Stimulated activated CD4-positive, alpha-beta T cell treated with anti-CD3 and anti-CD28 coated beads, Interleukin-1b, Interleukin-23, amount 100 ng/mL, for 1 hour (primary cell): ENCODE measurements at places on chromosomes 13 and 19.
A peak's percentile ranks its signal among the peaks of the same experiment; 100 is the strongest.

GRCh38 chr19:3304871-3305423, 61.4 kb upstream of the NFIC start:
- DNase-seq, result peak; percentile 26

- no peak for DNase-seq
These were observed 4.4 kb downstream of the KLF5 start for GRCh38 chr13:73063166-73063565.

GRCh38 chr13:83731113-83731512, 151.2 kb downstream of the SLITRK1 start:
- DNase-seq, result no peak

GRCh38 chr13:95087746-95088305, 213.4 kb downstream of the ABCC4 start:
- no peak for DNase-seq

GRCh38 chr19:55256562-55257460, 2.0 kb downstream of the PPP6R1 start:
- DNase-seq, result no peak

- DNase-seq, result no peak
These were observed 105.5 kb downstream of the SHISA2 start for GRCh38 chr13:25946321-25946720.

- DNase-seq, result no peak
These were observed 1.7 kb downstream of the IRS2 start for GRCh38 chr13:109784590-109785140.

DNA sequence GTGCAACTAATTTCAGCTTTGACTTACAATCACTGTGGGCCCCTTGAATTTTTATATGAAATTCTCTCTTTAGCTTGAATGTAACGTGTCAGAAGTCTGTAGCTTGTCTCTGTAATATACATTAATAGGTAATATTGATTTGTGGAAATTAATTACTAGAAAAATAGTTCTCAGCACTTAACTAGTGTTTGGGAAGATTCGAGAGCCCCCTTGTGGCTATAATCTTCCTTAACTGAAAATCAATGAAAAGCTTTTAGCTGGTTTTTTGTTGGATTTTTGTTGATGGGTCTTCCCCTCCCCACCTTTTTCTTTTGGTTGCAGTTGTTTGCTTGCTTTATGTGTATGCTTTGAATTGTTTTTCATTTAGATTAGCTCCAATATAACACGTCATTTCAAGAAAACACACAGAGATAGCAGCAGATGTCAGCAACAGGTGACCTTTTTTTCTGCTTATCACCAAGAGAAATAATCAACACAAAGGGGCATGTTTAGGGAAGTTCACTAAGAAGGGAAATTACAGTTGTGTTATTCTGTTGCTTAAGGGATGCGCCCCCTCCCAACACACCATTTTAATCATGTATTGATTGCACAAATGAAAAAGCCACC, 176.8 kb downstream of the OXGR1 start:
- DNase-seq, result no peak

DNA sequence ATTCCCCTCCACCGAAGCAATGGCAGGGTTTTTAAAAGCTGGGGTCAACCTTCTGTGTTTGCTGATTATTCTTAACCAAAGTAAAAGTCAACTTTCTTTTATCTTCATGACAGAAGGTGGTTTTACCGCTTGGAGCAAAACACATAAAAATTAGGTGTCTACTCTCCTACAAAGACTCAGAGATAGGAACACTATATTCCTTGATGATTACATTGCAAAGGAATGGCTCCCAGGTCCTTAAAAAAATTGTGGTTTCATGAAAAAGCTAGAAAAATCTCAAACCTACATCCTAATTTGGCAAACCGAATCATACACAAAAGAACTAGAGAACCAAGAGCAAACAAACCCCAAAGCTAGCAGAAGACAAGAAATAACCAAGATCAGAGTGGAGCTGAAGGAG, 760.4 kb upstream of the PCDH20 start:
- DNase-seq, result no peak

GRCh38 chr19:34269081-34269480, 14.7 kb downstream of the GARRE1 start:
- DNase-seq, result no peak

DNA sequence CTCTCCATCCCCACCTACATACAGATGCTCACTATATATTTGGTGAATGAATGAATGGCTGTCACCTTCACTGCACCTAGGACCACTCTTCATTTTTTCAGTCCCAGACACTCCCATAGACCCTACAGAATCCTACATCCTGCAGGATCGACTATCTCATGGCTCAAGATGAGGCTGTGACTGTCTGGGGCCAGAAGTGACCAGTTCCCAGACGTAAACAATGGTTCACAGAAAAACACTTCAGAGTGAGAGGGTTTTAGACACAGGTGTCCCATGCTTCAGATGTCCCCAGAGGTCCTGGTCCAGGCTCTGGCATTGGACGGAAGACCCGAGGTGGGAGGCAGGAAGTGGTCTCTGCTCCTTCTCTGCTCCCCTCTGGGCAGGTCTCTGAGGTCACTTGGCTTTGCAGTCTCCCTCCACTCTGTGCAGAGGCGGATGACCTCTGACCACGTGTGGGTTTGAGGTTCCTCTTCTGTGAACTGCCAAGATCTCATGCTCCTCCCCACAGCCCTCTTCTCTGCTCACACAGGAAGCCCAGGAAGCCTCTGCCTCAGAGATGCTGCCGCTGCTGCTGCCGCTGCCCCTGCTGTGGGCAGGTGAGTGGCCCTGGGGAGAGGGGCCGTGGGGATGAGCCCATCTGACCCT, 24.9 kb downstream of the SIGLEC7 start:
- DNase-seq, result no peak

DNA sequence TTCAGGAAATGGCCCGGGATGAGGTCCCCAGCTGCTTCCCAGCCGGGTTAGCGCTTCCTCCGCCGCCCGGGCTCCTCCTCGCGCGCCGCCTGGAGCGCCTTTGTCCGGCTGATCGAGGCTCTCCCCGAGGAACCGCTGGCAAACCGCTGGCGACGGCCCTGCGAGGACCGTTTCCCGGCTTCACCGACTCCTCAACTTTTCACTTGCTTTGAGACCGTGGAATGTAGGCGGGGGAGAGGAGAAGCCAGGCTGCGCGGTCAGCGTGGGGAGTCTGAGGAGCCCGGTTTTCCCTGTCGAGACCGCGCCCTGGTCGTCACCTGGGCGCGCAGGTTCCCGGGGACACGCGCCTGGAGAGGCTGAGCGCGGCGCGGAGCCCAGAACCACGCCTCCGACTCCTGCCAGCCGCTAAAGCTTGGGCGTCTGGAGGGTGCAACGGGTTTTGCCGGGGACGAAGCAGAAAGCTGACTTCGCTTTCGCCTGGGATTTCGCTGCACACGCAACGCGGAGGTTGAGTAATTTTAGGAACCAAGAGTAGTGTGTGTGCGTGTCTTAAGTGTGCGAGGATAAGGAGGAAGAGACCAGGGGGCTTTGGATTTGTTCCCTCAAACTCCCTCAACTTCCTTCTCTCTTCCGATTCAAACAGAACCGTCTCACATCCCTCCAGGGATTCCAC, 7.3 kb upstream of the DGKH start:
- DNase-seq, result peak; percentile 21

DNA sequence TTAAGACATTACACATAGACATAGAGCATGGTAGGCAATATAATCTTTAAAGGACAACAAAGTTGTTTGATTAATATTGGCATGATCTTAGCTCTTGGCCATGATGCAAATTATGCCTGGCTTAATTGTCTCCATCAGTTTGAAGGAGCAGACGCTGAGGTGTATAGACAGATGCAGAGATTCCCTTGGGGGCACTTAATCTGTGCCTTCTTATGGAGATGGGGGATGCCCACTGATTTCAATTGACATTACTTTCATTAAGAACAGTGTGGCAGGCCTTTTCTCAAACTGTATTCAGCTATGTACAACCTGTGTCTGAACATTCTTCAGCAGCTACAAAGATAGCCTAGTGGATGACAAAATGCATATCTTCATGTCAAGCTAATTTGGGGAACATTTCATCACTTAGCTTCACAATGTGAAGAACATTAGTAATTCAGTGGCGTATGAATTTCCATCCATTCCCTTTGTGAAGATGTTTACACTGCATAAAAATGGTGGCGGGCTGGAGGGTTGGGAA, 85.3 kb upstream of the MYCBP2 start:
- DNase-seq, result no peak

DNA sequence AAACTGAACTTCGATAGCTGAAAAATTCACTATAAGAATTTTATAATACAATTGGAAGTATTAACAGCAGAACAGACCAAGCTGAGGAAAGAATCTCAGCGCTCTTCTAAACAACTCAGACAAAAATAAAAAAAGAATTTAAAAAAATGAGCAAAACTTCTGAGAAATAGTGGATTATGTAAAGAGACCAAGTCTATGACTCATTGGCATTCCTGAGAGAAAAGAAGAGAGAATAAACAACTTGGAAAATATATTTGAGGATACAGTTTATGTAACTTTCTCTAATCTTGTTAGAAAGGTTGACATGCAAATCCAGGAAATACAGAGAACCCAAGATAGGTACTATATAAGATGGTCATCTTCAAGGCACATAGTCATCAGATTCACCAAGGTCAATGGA, 25.4 kb downstream of the SLC25A15 start:
- DNase-seq, result no peak

DNA sequence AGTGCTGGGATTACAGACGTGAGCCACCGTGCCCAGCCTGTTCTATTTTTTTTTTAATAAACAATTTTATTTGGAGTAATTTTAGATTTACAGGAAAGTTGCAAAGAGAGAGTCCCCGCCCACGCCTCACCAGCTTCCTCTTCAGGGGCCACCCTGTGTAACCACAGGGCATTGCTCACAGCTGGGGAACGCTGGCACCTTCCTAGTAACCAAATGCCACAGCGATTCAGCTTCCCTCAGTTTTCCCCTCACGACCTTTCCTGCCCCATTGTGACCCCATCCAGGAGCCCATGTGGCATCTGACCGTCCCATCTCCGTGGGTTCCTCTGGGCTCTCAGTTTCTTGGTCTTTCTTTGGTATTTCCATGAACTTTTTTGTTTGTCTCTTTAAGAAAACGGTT, 83.9 kb downstream of the GNG7 start:
- peak; percentile 72 for DNase-seq

DNA sequence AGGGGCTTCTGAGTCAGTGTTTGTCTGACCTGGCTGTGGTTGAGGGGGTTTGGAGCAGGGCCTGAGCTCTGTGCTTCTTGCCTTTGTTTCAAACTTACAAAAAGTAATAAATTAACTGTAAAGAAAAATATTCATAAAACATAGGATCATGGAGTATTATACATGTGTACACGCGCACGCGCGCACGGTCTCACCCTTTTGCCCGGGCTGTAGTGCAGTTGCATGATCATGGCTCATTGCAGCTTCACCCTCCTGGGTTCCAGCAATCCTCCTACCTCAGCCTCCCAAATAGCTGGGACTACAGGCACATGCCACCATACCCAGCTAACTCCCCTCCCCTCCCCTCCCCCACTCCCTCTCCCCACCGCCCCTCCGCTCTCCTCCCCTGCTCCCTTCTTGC, 23.5 kb downstream of the TDRD12 start:
- DNase-seq, result no peak

DNA sequence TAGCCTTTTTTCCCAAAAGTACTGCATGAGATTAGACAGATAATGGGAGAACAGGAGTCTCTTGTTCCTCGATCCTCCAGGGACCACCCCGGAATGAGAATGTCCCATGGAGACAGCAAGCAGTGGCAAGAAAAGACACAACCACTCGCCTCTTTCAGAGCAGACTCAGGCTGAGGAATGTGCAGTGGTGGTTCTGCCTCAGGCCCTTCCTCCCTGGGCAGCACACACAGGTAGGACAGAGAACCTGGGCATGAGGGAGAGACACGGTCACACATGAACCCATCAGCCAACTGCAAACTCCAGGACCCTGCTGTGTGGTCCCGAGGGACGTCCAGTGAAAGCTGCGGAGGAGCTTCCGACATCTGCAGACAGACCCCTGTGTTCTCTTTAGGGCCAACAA, 31.0 kb downstream of the CRYL1 start:
- no peak for DNase-seq

DNA sequence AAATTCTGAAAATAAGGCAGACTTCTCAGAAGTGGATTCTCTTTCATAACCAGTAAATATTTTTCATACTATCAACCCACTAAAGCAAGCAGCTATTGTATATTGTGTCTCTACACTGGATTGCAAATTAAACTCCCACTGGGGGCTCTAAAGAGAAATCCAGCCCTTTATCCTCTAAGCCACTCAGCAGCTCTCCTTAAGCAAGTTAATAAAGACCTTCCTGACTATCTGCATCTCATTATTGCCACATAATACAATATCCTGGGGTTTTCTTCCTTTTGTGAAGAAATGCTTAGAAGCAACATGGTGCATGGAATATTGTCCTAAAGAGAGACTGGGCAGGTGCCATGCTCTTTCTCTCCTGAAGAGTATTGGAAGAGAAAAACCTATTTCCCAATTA, 521.3 kb downstream of the MYO16 start:
- no peak for DNase-seq

- no peak for DNase-seq
These were observed 3.7 kb downstream of the REXO1 start for GRCh38 chr19:1844513-1845124.

DNA sequence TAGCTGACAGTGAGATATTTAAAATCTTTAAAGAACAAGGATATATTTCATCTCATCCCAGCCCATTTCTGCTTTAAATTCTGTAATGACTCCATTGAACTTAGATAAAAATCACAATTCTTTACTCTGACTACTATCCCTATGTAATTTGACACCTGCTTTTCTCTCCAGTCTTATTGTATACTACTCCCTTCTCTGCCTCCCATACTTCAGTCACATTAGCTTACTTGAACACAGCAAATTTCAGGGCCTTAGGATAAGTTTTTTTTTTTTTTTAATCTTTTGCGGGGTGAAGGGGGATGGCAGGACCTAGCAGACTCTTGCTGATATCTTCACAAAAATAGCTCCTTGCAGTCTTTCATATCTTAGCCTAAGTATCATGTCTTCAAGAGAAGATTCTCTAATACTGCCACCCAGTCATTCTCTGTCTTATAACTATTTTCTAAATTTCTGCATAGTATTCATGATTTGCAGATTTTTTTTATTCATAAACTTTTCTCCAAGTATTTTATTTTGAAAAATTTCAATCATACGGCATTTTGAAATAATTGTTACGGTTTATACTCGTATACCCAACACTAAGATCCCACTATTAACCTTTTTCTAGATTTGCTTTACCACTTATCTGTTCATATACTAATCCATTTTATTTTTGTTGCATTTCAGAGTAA, 151.4 kb downstream of the PCCA start:
- no peak for DNase-seq

GRCh38 chr13:91280801-91281200, 66.7 kb upstream of the MIR17HG start:
- no peak for DNase-seq

DNA sequence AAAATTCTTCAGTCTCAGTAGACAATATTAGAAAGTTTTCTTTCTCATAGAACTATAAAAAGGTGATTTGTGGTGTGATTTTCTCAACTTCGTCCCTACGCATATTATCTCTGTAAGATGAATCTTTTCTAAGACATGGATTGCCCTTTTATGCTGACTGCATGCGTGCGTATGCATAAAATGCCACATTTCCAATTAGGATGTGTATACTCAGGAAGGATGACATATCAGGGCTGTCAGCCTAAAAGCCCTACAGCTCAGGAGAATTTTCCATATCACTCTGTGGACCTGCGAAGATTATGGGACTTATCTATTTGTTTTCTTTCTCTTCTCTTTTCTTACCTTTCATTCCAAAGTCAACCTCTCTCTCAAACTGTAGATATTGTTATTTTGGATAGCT, 166.5 kb upstream of the GPC6 start:
- no peak for DNase-seq

GRCh38 chr19:17688853-17689595, 870 bp upstream of the UNC13A start:
- DNase-seq, result no peak
